Mucosa of gallbladder (tissue), 1 donor: ENCODE measurements at places on chromosomes 3 and 15. TPM values are rescaled to one million over a fixed set of nuclear protein-coding genes. Genes with fewer than 3 reads are reported as not detected.

DNA sequence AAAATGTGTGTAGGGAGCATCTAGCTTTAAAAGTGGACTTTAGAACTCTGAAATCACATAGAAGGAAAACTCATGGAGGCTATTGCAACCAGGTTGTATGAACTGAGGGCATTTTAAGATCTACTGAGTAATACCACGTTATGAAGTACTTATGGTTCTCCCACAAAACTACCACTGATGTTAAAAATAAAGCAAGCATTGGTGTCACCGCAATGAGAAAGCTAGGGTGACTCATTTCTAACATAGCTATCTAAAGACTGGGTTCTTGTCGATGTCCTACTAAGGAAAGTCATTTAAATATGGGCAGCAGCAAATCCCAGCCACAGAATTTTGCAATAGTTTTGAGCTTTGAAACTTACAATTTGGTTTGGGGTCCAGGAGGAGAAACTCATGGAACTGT, 584.8 kb downstream of the DIPK2A start:
- DNase-seq, result no peak

DNA sequence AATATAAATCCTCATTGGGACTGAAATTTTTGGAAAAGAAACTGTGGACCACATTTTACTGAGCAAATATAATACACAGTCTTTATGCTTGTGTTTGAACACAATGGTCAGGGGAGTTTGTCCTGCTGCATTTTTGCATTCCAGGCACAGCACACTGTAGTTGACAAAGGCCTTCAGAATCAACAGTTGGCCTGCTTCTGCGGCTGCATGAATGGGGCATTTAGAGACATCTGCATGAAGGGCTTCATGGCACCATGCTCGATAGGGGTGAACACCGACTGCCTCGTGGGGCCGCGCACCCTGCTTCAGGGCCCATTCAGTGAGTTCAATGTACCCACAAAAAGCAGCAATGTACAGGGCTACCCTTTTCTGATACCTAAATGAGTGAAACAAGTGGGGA, 15.4 kb upstream of the COMMD2 start:
- DNase-seq, result no peak

- no peak for DNase-seq
Measured at GRCh38 chr3:180229113-180229512, 192.4 kb upstream of the PEX5L start.

DNA sequence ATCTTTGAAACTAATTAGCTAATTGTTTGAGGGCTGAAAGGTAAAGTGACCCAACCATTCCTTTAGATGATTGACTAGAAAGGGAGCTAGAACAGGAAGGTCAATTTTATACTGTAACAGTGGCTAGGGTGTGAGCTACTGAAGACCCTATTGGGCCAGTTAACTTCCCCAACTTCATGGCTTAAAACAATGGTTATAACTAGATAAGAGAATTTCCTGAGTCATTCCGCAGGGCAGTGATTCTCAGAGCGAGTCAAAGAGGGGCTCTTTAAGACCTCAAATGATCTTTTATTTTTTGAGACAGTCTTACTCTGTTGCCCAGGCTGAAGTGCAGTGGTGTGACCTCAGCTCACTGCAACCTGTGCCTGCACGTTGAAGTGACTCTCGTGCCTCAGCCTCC, 33.7 kb upstream of the TTBK2 start:
- no peak for DNase-seq

IVD gene
- 123 TPM for total RNA-seq

KCNAB1 gene
- 1.6 TPM for total RNA-seq

PLCD1 gene
- 43.9 TPM for total RNA-seq
